ENCODE measurements at places on chromosomes 6 and 20. TPM values are rescaled to one million over a fixed set of nuclear protein-coding genes. Genes with fewer than 3 reads are reported as not detected.

DNA sequence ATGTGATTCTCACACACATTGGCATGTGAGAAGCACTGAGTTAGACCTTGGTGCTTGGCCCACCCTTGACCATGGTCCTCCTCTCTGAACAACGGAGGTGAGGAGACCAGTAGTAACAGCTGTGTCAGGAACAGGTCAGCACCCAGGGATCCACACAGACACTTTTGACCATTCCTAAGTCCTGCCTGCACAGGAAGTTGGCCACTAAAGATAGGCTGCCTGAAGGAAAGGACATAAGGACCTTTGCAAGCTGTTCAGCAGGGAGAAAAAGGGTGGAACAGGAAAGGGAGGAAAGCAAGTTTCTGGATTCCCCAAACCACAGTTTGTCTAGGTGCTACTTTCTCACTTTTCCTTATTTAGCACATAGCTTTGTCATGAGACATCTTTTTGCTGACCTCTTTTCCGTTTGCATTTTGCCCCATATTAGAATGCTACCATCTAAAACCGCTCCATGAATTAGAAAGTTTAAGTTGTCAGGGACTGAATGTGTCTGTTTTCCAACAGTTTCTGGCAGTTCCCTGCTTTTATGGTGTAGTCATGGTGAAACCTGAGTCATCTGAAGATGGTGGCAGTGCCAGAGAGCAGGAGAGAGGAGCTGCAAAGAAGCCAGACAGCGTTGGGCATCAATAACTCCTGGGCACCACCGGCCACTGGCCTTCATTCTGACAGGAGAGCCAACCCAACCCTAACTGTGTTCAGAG is 1.1 kb upstream of the CD109 start:
- DNase-seq: no peak
- H3K27ac ChIP-seq: peak overlapping the region; percentile 46
- no peaks in the 10 kb centered on the region for H3K27me3 ChIP-seq

DNA sequence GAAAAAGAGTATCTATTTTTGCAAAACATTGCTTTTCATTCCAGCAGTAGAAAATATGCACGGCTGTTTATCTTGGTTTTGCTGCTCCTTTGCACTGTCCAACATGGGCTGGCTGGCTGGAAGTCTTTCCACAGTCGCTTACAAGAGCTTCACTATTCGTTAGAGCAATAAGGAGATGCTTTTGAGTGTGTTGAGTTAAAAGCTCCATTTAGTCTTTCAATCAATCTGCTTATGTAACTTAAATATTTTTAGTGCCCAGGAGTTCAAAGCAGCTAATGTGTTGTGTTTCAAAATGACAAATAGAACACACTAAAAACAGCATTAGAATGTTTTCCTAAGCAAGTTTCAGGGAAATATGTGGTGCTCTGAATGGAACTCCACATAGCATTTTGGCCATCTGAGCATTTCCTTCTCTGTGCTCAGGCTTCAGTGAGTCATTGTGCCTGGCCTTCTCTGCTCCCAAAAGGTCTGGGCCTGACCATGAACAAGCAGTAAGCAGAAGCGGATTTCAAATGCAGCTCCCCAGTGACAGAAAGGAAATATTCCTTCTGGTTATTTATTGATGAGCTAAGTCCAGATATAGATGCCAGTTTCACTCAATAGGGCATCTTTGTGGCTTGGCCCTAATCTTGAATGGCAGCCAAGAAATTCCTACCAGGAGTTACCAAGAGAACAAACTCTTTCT is 580.3 kb downstream of the TENT5A start:
- no peaks in the 10 kb centered on the region for H3K27me3 ChIP-seq
- DNase-seq: peak; percentile 62
- H3K27ac ChIP-seq: peak overlapping the region; percentile 84
- H3K36me3 ChIP-seq: no peaks in the 10 kb centered on the region

The SIRPB1 gene
- 3.1 TPM for total RNA-seq

The GRM4 gene
- total RNA-seq: not detected

DNA sequence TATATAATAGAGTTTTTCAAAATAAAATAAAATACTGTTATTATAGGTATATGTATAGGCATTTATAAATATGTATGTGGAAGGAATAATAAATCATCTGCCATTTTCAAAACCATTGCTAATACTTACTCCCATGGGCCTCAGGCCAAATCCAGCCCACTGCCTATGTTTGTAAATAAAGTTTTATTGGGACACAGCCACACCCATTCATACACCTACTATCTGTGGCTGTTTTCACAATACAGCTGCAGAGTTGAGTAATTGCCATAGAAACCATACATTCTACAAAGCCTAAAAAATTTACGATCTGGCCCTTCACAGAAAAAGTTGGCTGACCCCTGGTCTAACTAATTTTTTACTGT is 9.5 kb downstream of the ALDH5A1 start:
- no peaks in the 10 kb centered on the region for H3K27me3 ChIP-seq
- no peak for DNase-seq
- no peak overlapping the region for H3K4me3 ChIP-seq
- H3K27ac ChIP-seq: no peak overlapping the region
- H3K36me3 ChIP-seq: peaks cover 3% of the 10 kb centered on the region

DNA sequence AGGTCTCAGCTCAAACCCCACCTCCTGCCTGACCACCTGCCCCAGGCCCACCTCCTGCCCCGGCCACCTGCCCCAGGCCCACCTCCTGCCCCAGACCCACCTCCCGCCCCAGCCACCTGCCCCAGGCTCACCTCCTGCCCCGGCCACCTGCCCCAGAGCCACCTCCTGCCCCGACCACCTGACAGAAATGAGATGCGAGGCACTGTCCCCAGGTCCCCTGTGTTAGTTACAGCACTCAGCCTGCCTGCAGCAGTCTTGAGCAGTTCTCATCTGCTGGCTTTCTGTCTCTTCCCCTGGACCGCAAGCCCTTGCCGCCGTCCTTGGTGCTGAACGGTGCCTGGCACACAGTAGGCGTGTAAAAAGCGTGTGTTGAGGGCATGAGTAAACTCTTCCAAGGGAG is 79.5 kb downstream of the CDH4 start:
- H3K4me1 ChIP-seq: no peaks in the 10 kb centered on the region
- no peak overlapping the region for H3K4me3 ChIP-seq
- DNase-seq: no peak

DNA sequence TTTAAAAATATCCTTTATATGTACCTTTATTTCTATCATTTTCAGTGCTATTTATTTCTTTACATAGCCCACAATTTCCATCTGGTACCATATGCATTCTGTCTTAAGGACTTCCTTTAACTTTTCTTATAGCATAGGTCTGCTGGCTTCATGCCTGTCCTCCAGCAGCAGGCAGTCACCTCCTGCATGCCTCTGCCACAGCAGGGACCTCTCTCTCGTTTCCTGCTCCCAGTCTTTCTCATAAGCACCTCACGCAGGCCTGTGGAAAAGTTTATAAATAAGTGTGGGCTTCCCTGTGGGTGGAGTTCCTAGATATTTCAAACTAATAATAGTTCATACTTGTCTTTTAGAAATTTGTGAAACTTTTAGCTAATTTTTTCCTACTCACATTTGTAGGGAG is 133.9 kb downstream of the KCNQ5 start:
- H3K4me1 ChIP-seq: no peaks in the 10 kb centered on the region
- no peaks in the 10 kb centered on the region for H3K36me3 ChIP-seq
- no peak for DNase-seq
- no peak overlapping the region for H3K27ac ChIP-seq
- no peaks in the 10 kb centered on the region for H3K27me3 ChIP-seq

The THEMIS gene
- 0.68 TPM for total RNA-seq

DNA sequence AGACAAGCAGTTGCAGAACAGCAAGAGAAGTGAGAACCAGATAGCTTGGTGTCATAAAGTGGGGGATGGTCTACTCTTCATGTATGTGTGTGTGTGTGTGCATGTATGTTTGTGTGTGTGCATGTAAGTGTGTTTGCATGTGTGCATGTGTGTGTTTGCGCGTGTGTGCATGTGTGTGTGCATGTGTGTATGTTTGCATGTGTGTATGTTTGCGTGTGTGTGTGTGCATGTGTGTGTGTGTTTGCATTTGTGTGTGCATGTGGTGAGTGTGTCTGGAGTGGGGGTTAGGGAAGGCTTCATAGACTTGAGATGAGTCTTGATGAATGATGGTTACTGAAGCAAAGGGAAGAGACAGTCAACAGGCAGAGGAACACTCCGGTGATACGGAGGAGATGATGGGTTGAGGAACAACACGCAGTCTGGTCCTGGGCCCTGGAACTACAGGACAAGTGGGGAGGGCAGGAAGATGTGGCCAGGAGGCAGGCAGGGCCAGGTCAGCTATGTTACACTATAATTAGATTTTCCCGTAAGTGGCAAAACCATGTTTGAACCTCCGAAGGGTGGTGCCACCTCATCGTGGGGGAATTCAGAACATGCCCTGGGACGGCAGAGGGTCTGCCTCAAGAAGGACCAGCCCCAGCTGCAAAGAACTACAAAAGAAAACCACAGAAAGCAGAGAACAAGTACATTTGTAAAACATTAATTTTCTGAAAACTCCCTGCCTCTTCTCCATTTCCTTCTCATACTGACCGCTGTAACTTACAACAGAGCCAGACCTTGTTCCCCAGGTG is 38.7 kb upstream of the PDE10A start:
- no peaks in the 10 kb centered on the region for H3K36me3 ChIP-seq
- H3K4me1 ChIP-seq: peaks cover 3% of the 10 kb centered on the region
- H3K27me3 ChIP-seq: no peaks in the 10 kb centered on the region
- DNase-seq: no peak
- no peak overlapping the region for H3K4me3 ChIP-seq

DNA sequence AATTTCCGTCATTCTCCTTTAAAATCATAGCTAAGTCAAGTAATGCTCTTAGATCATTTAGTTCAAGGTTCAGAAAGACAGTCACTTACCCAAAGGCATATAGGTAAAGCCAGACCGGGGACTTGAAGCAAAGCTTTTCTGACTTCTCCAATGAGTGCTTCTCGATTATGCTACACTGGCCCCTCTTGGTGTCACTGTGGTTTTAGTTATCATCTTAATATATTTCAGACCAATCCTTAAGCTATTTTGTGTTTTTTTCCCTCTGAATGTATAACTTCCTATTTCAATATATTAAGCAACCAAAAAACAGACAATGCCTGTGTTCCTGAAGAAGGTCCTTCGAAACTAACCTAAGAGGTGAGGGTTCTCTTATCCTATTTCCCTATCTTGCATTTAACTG is 3.9 kb downstream of the PRDM1 start:
- no peak overlapping the region for H3K27ac ChIP-seq
- H3K4me1 ChIP-seq: no peaks in the 10 kb centered on the region
- no peaks in the 10 kb centered on the region for H3K27me3 ChIP-seq
- no peak overlapping the region for H3K4me3 ChIP-seq
- H3K36me3 ChIP-seq: no peaks in the 10 kb centered on the region

The MYL9 gene
- 3,222 TPM for total RNA-seq

The HCK gene
- total RNA-seq: 19.9 TPM

- no peak for DNase-seq
- H3K4me3 ChIP-seq: no peak overlapping the region
- no peaks in the 10 kb centered on the region for H3K4me1 ChIP-seq
These were observed 32.7 kb downstream of the CD109 start for GRCh38 chr6:73728548-73729205.

- peaks cover 5% of the 10 kb centered on the region for H3K4me1 ChIP-seq
- H3K4me3 ChIP-seq: peak overlapping the region; percentile 29
- no peaks in the 10 kb centered on the region for H3K36me3 ChIP-seq
- no peaks in the 10 kb centered on the region for H3K27me3 ChIP-seq
These were observed 125.2 kb downstream of the HIVEP2 start for GRCh38 chr6:142819603-142820337.

GRCh38 chr6:127452803-127453202 is 6.4 kb downstream of the KIAA0408 start:
- no peak for DNase-seq
- no peaks in the 10 kb centered on the region for H3K4me1 ChIP-seq
- no peaks in the 10 kb centered on the region for H3K27me3 ChIP-seq
- no peak overlapping the region for H3K4me3 ChIP-seq
- no peaks in the 10 kb centered on the region for H3K36me3 ChIP-seq

The GMPR gene
- total RNA-seq: 23.8 TPM

DNA sequence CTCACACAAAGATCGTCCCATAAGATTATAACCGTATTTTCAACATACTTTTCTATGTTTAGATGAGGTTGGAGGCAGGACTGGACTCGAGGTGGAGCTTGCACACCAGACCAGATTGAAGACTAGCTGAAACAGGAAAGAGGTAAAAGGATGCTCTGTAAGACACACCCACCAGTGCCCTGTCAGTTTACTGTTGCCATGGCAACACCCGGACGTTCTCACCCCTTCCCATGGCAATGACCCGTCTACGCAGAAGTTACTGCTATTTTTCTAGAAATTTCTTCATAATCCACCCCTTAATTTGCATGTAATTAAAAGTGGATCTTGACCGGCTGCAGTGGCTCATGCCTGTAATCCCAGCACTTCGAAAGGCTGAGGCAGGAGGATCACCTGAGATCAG is 13.6 kb upstream of the SRSF6 start:
- DNase-seq: no peak
- H3K27ac ChIP-seq: no peak overlapping the region
- H3K4me3 ChIP-seq: no peak overlapping the region
- no peaks in the 10 kb centered on the region for H3K27me3 ChIP-seq
- no peaks in the 10 kb centered on the region for H3K36me3 ChIP-seq

GRCh38 chr6:75288023-75288422 is 3.4 kb upstream of the TMEM30A start:
- H3K27me3 ChIP-seq: no peaks in the 10 kb centered on the region
- H3K36me3 ChIP-seq: no peaks in the 10 kb centered on the region
- no peaks in the 10 kb centered on the region for H3K4me1 ChIP-seq
- no peak overlapping the region for H3K27ac ChIP-seq
- no peak overlapping the region for H3K4me3 ChIP-seq

The ENPP1 gene
- 20.2 TPM for total RNA-seq

GRCh38 chr6:44539701-44540355 is 152.3 kb downstream of the CDC5L start:
- no peak for DNase-seq
- no peaks in the 10 kb centered on the region for H3K4me1 ChIP-seq
- H3K36me3 ChIP-seq: no peaks in the 10 kb centered on the region
- no peak overlapping the region for H3K27ac ChIP-seq
- no peaks in the 10 kb centered on the region for H3K27me3 ChIP-seq

- H3K27me3 ChIP-seq: no peaks in the 10 kb centered on the region
- DNase-seq: peak; percentile 72
- no peak overlapping the region for H3K27ac ChIP-seq
- no peak overlapping the region for H3K4me3 ChIP-seq
- no peaks in the 10 kb centered on the region for H3K4me1 ChIP-seq
These were observed 11.1 kb downstream of the TOX2 start for GRCh38 chr20:43925801-43926200.

The WFDC5 gene
- total RNA-seq: not detected
